Activated CD4-positive, alpha-beta T cell treated with anti-CD3 and anti-CD28 coated beads for 4 hours (primary cell): ENCODE measurements at places on chromosomes 1 and 21.

DNA sequence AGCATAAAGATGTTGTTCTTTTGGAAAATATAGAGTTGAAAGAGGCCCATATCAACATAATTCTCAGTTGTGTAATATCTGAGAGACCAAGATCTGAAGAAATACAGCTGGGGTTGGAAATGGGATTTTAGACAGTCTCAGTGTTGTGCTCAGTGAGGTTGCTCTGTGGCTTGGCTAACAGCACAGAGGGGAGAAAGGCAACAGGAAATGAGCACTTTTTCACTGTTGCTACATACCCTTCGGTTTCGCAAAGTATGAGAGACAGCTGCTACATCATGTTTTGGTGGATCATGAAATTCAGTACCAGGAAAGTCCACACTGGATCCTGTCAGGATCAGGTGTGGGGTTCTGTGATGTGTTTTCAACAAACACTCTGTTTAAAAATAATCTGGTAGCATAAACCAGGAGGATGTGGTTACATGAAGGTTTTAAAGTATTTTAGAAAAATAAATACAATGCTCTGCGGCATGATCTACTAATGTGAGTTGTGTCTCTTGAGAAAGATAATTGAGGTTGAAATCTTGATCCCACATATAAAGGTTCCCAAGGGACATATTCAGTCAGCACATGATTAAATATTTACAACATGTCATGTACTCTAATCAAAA lies 7.0 kb upstream of the GPR88 start:
- no peak for DNase-seq

- no peak for DNase-seq
Observed at GRCh38 chr1:43564551-43565348, 34.1 kb downstream of the PTPRF start.

DNA sequence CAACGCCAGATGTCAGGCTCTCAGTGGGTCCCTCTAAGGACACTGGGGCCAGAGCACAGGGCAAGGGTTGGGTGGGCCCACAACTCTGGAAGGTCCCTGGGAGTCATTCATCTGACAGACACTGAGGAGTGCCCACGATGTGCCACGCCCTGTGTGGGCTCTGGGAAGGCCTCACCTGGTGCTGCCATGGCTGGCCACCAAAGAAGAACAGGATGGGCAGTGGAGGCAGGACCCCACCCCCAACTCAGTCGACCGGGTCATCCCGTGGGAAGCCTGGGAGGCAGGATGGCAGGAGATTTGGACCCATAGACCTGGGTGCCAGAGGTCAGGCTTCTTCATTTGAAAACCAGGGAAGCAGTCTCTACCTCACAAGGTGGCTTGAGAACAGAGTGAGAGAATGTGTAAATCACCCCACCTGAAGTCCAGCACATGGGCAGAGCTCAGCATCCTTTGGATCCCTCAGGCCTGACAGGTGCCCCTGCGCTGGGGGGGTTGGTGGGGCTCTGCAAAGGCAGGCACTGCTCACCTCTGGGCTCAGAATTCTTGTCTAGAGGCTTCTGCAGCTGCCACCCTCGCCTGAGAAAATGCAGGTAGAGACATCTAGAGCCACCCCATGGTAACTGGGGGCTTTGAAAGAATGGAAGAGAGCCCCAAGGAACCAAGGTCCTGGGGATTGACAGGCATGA lies 1.2 kb upstream of the SELENON start:
- DNase-seq: no peak

GRCh38 chr1:200890818-200891773 lies 3.6 kb upstream of the INAVA start:
- peak; percentile 17 for DNase-seq

DNA sequence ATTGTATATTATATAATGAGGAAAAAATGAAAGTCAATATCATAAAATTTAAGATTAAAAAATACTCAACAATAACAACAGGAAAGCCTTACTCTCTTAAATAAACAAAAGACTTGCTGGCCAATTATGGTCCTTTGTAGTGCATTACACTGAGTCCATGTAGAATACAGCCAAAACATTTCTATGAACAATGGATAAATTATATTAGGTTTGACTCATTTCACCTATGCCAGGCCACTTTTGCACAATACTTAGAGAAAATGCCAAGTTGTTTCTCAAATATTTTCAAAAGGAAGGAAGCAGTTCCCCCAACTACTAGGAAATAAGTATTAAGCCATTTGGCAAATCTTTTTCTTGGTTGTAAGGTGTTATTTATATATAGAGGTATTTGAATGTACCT lies 19.8 kb upstream of the UCK2 start:
- DNase-seq: no peak

DNA sequence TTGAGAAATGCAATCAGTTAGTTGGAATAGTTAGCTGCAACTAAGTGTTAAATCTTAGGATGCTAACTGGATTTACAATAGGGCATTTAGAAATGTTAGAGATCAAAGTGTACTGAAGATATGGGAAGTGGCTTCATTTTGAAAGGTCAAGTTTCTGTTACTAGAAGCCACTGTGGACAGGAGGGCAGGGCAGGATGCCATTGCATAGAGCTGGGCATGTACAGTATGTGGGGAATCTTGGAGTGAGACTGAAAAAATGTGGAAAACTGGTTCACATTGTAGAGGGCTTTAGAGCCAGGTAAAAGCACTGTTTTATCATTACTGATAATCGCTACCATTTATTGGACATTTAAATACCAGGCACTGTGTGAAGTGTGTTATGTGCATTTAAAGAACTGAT lies 31.0 kb downstream of the ARID1A start:
- no peak for DNase-seq

GRCh38 chr21:42374864-42375499 lies 8.6 kb upstream of the TFF1 start:
- DNase-seq: no peak

DNA sequence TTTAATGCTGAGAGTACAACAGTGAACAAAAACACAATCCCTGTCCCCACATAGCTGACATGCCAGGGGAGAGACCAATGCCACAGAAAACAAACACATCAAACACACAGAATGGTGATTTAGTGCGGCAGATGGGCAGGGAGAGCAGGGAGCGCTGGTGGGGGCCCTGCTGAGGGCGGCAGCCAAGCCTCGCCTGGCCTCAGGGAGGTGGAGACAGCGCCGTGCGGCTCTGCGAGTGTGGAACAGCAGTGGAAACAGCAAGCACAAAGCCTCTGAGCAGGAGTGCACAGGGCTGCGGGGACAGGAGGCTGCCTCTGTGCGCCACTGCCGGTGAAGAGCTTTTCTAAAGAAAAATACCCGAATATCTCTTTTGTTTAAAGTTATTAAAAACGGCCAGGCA lies 17.0 kb downstream of the MCM3AP start:
- no peak for DNase-seq

- DNase-seq: no peak
Observed at GRCh38 chr1:216183454-216183853, 239.8 kb downstream of the USH2A start.

DNA sequence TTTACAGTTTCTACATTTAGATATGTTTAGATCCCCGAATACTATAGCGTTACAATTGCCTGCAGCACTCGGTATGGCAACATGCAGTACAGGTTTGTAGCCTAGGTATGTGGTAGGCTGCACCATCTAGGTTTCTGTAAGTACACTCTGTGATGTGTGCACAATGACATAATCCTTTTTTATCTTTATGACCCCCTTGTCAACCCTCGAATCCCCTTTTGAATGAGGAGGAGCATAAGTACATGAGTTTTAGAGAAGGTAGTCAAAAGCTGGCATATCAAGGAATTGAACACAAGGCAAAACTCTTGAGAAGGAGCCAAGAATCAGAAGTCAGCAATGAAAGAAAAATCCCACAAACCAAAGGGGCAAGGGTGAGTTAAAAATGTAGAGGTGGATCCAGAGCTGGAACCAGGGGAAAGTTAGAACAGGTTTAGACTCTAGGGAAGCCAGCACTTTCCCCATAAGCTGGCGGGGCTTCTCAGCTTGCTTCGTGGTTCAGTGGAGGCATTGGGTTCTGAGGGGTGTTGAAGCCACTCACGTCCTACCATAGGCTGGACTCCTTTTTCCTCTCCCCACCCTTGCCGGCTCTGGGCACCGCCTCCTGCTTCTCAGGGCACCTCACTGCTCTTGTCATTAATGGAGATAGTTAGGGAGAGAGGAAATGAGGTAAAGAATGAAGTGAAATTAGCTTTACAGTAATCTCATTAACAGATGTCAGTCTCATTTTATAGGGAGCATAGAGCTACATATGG lies 31.3 kb downstream of the OLFML3 start:
- no peak for DNase-seq

GRCh38 chr21:41170859-41171609 lies 3.1 kb downstream of the BACE2 start:
- DNase-seq: no peak

DNA sequence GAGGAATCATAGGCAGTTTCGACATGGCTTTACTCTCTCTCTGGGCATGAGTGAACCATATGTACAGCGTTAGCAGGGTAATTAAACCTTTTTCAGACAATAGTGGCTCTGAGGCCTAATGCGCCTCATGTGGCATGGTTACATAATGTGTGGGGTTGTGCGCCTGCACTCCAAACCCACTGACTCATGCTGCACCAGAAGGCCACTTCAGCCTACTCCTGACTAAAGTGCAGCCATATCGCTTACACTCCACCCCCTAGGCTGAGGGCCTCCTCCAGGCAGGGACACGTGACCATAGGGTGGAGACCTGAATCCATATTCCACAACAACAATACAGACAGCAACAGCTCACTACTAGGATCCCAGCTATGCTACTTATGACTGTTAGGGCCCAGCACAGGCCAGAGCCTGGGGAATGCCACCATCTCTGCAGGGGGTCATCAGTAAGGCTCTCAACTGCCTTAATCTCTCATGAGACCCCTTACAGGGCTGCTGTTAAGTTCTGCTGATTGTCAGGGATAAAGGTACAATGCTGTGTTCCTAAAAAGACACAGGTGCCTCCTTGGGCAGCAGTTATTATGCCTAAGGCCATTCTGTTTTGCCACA lies 13.4 kb upstream of the ODF2L start:
- DNase-seq: no peak

DNA sequence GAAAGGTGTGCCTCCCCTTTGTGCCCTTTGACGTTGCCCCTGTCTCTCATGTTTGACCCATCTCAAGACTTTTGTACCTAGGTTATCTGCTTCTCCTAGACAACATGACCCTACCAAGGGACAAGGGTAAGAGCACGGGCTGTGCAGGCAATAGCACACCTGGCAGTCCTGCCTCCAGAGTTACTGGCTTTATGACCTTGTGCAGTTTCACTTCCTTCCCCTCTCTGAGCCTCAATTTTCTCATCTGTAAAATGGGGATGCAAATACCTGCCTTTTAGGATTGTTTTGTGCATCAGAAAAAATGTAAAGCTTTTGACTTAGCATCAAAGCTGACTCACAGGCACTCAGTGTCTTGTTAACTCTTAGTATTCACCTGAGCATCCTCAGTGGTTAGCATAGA lies 36.4 kb downstream of the ELK4 start:
- no peak for DNase-seq

DNA sequence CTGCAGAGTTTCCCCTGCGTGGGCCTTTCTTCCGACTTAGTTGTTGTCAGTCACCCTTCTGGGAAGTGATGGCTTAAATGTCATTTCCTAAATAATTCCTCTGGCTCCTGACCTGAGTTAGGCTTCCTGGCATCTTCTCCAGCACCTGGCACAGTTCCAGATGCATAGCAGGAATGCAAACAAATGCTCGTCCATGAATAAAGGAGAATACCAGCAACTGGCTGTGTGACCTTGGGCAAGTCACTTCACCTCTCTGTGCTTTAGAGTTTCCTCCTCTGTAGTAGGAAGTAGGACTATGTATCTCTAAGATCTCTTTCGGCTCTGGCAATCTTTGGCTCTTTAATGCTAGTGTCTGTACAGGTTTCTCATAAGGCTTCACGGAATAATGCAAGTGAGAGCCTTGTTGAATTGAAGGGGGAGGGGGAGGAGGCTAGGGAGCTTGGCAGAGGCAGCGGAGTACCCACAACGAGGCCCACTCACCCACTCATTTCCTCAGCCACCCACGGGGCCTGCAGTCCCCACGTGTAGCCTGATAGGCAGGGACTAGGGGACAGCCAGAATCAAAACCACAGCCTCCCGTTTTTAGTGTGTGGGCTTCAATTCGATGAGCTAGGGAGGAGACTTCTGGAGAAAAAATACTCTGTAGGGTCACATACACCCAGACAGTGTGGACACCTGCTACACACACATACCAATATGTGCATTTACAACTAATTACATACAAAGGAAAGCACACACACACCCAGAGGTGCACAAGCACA lies 48.1 kb downstream of the TENT5C start:
- peak; percentile 45 for DNase-seq

GRCh38 chr1:221435504-221435904 lies 306.4 kb downstream of the DUSP10 start:
- no peak for DNase-seq

GRCh38 chr1:169326261-169326955 lies 41.2 kb downstream of the NME7 start:
- no peak for DNase-seq

- no peak for DNase-seq
Observed at GRCh38 chr1:22222723-22223122, 79.8 kb upstream of the WNT4 start.

DNA sequence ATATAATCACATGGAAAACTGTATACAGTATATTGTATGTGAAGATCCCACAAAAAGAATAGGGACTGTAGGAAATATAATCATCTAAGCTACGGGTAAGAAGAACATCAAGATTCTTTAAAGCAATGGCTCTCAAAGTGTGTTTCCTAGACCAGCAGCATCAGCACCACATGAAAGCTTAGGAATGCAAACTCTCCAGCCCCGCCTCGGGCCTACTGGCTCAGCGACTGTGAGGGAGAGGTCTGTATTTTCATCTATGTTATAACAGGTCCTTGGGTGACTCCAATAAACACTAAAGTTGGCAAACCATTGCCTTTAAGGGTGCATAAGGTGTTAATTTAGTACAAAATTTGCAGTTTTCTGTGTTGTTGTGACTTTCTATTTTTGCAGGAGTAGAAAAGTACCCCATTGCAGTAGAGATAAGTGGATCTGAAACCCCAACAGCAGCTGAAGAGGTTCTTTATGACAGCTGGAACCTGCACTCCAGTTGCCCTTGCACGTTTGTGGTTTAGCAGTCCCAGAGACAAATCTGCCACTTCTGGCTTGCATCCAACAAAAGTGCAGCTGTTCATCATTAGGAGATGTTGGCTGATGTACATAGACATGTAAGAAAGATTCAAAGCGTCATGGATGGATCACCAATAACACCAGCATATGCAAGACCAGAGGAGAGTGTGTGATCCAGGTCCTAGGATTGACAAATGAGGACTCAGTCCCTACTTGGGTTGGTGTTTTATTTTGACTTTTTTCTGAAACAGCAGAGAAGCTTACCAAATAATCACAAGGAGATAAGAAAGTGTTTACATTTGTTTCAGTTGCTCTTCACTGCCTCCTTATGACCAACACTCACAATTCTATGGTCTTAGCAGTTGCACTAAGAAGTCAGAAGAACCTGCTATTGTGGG lies 15.9 kb upstream of the IFNAR1 start:
- DNase-seq: no peak

DNA sequence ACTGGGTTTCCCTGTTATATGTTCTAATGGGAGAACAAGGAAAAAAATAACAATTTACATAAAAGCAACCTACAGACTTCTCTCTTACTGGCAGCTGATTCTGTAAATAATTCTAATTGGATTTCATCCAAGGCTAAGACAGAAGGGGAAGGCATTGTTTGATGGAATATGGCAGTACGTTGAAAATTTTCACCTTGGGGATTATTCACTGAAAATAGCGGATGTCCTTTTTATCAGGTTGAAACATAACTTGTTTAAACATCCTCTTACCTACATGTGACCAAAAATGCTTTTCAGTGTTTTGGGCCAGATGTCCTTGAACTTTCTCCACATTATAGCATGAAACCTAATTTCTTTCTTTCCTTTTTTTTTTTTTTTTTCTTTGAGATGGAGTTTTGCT lies 24.9 kb downstream of the TSNAX start:
- DNase-seq: no peak
